GM10248 (cell line): ENCODE measurements at places on chromosomes 6 and 20.

DNA sequence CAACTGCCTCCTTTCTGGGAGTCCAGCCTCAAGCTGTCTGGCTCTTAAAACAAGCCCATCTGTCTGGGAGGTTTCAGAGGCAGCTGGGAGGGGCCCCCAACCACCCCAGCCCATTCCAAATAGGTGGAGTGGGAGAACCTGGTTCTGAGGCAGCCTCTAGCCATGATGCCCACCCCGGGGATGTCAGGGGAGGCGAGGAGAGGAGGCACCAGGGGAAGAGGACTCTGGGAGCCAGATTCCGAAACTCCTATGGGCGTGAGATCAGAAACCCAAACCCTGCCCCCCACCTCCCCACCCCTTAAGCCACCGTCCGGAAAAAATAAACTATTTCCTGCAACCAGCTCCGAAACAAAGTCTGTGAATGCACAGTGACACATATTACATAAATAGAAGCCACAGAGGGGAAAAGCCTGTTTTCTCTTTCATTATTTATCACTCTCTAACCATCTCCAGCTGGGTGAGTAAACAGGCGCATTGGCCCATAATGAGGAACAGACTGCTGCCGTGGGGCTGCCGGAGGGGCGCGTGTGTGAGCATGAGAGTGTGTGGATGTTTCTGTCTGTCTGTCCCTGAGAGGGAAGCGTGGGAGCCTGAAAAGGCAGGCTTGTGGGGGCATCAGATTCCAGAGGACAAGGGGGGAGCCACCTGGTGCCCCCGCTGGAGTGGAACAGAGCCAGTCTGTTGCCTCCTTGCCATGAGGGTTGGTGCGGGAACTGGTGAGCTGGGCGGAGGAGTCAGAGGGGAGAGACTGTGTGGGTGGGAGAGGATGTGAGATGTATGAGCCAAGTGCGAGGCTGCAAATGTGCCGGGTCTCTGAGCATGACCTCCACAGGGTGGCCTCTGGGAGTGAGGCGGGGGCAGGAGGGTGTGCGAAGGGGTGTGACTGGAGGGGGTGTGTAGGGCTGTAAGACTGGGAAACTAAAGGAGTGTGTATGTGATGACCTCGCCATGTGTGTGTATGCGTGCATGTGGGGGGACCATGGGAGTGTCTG is 14.3 kb upstream of the FOXP4 start:
- DNase-seq: peak; percentile 88

- no peak for DNase-seq
Observed at GRCh38 chr6:148888856-148889255, 142.0 kb downstream of the UST start.

DNA sequence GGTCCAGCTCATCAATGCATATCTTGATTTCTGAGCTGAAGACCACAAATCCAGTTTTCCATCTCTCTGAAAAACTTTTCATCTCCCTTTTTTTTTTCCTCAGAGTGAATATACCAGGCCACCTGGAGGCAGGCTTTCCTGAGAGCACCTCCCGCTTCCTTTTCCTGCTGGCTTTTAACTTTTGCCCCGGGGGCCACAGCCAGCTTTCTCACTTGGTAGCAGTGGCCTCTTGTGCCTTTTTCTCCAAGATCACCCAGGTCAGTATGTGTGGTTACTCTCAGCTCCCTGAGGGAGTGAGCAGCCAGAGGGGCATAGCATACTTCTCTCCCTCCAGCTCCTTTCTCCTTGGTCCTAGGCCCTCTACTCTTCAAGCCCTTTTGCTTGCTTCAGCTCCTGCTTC is at the start of gene BTN1A1:
BTN1A1 (plus strand) TSS at position 202 of the 400 bp plus-strand sequence. CDS start 984 bp downstream, outside the sequence.
- no peak for DNase-seq

DNA sequence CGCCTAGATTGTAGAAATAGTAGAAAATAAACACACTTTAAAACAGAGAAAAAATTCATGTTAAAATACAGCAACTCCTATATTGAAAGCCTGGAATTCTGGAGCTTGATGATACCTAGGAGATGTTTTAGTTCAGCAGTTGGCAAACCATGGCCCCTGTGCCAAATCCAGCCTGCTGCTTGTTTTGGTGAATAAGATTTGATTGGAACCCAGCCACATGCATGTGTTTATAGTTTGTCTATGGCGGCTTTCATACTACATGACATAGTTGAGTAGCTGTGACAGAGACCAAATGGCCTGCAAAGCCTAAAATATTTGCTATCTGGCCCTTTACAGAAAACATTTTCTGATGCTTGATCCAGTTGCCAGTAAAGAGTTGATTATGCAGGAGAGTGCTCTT is 57.2 kb downstream of the PAX1 start:
- no peak for DNase-seq

DNA sequence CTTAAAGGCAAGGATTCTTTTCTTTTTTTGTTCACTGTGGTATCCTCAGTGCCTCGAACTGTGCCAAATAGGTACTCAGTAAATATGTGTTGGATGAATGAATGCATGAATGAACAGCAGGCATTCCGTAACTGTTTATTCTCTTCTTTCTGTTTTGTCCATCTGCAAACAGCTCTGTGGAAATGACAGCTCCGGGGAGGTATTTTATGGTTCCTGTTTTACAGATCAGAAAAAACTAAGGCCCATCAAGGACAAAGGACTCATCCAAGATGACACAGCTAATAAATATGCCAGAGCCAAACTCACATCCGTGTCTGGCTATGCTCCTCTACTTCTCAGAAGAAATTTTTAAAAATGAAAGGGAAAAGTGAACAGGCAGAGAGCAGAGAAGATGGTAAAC is 21.0 kb downstream of the JPH2 start:
- DNase-seq: no peak

GRCh38 chr6:85676086-85676729 is 33.5 kb upstream of the SYNCRIP start:
- no peak for DNase-seq

DNA sequence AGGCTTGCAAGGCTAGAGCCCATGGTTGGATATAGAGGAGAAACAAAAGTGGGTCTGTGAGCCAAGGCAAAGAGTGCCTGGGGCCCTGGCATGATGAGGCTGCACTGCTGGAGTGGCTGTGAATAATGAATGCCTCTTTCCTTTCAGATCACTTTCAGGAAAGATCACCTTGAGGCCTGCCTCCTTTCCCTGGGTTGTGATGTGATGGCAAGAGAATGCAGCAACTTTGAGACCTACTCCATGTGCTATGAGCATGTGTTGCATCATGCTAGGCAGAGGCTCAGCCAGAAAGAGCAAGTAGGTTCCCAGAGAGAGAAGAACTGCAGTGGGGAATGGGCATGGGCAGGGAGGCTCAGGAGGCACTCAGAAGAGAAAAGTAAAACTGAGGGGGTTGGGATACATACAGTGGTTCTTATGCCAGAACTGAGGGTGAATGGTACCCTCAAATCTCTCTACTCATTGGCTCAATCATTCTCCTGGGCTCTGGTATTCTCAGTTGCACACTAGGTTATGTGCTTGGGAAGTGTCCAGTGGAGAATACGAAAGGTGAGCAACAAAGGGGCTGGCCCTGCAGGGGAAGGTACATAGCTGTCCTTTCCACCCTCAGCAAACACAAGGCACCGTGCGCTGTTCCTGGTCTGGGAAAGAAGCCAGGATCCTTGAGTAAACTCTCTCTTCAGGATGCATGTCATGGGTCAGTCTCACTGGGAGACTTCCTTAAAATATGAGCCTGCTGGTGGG is 45.9 kb downstream of the CD164 start:
- DNase-seq: no peak

GRCh38 chr6:53461041-53461656 is 83.8 kb downstream of the GCLC start:
- DNase-seq: peak; percentile 44

DNA sequence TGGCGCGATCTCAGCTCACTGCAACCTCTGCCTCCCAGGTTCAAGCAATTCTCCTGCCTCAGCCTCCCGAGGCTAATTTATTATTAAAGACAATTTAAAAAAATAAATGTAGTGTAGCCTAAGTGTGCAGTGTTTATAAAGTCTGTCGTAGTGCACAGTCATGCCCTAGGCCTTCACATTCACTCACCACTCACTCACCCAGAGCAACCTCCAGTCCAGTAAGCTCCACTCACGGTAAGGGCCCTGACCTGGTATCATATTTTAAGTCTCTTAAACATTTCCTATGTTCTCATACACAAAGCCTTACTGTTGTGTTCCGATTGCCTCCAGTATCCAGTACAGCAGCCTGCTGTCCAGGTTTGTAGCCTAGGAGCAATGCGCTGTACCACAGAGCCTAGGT is 168.2 kb upstream of the FOXQ1 start:
- DNase-seq: no peak

- DNase-seq: no peak
Observed at GRCh38 chr20:38241201-38241600, 19.3 kb downstream of the KIAA1755 start.

DNA sequence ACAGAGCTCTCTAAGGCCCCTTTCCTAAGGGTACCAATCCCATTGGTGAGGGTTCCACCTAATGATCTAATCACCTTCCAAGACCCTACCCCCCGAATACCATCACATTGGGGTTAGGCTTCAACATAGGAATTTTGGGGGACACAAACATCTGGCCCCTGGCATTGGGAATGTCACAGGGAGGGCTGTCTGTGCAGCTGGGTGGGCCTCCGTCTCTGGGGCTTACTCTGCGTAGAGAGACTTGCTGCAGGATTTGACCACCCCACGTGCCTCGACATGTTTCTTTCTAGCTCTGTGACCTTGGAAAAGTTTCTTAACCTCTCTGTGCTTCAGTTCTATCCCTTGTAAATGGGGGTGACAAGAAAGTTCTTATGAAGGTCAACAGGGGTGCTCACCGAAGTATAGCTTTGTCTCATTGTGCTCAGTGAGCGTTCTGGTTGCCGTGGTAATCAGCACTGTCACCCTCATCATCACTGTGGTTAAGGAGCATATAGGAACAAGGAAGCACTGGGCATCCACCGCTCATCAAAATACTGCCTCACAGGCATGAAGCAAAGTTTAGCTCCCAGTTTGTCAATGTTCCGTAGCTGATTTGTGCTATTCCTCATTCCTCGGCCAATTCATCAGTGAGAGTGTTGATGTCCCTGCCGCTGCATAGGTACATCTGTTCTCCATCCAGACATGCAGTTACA is 152.8 kb downstream of the SYCP2 start:
- no peak for DNase-seq

- DNase-seq: no peak
Observed at GRCh38 chr6:82385546-82385945, 21.9 kb downstream of the TPBG start.

DNA sequence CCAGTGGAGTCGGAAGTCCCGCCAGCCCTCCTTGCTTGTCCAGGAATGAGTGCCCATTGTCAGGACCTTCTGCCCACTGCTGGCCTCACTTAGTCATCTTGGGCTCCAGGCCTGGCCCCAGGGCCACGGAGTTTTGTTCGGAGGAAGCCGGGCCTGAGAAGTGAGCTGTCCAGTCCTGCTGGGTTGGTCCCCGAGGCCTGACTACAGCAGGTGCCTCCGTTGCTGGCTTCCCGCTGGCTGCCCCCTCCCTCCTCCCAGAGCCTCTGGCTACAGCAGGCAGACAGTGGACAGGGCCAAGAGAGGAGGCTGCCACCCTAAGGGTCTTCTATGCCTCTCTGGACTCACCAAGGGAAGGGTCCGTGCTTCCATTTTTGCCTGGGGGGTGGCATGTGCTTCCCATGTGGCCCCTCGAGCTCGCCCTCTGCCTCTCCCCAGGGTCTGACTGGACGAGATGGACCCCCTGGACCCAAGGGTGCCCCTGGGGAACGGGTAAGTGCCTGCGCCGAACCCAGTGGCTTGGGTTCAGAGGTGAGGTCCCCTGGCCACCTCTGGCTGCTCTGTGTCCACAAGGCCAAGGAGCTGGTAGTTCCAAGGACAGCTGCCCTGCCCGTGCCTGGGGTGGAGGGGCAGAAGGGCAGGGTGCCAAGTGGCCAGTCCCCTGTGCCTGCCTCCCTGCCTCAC is 2.8 kb downstream of the COL9A3 start:
- DNase-seq: no peak

DNA sequence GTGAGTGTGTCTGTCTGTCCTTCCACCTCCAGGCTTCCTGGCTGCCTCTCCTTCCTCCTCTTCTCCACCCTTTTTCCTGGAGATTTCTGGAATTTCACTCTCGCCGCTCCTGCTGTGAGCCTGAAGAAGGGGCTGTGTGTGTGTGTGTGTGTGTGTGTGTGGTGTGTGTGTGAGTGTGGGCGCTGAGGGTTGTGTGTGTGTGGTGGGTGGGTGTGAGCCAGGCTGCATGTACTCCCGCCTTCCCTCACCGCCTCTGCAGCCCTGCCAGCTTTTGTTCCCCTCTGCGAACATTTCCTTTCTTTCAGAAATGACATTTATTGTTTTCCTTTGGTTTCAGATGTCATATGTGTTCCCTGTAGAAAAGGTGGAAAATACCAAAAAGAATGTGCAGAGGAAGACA is 76.0 kb downstream of the SRC start:
- DNase-seq: no peak

DNA sequence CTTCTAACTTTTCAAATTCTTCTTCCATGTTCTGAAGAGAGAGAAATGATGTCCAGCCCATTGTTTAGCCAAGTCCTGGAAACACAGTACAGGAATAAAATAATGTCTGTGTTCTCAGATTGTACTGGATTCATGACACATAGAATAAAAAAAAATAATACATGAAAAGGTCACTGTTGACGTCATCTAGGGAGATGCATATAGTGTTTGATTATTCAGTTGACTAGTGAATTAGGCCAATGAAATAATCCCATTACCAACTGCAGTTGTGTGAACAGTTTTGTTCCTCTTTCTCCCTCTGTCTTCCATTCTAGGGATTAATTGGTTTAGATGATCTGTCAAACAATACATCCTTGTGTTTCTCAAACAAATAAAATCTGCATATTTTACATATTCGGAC is 222.8 kb downstream of the ALDH8A1 start:
- no peak for DNase-seq

DNA sequence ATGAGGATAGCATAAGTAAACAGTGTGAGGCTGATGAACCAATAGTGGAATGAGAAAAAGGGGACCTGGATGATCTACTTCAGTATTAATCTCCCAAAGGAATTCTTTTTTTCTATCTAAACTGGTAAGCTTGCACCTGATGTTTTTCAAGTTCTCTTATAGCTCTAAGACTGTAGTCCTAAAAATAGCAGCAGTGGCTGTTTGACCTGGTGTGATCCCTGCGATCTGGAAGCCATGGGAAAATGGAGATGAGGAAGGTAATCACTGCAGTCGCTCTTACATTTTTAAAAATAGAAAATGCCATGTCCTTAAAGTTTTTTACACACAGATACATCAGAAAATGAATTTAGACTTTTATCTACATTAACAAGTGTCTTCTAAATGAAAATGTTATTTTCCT is 926.4 kb upstream of the SLC35B3 start:
- no peak for DNase-seq

DNA sequence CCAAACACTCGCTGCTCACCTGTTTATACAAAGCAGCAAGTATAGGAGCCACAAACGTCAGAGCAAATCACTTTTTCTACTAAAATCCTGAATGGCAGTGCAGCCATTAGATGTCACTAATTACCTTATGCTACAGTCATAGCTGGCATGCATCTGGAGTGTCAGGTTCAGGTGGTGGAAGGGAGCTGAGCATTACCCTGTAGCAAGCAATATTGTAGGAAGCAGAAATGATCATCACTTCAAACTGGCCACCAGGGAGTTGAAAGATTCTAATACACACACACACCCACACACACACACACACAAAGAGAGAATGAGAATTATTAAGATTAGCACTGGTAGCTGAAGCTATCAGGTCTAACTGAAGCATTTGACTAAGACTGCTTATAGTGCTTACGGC is 75.8 kb downstream of the EFHC1 start:
- no peak for DNase-seq
